ENCODE measurements at places on chromosomes 3 and 15.

DNA sequence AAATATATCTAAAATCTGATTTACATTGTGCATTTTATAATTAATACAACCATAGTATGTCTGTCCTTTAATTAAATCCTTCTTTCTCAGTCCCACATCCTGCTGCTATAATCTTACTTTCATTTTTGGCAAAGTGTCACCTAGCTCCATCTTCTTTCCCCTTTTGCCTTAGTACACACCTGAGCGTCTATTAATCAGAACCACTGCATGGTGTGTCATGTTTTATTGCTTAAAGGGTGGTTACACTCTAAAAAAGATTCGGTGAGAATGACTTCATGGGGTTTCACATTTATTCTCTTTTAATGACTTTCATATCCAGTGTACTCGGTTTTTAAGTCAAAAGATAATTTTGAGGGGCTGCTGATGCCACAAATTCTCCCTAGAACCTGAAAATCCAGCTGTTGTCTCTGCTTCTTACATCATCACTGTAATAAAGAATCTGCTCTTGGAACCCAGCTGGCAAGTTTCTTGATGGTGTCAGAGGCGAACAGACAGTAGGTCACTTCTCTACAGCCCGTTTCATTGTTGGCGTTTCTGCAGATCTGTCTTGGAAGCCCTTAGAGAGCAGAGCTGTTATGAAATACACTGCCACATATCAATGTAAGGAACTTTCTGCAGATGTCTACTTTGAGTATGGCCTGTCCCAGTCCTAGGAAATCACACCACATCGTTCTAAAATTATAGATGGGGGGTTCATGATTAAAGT is 99.7 kb downstream of the TIGIT start:
- DNase-seq, result no peak

- DNase-seq, result no peak
Measured at GRCh38 chr3:1752205-1752604, 346.5 kb upstream of the CNTN4 start.

DNA sequence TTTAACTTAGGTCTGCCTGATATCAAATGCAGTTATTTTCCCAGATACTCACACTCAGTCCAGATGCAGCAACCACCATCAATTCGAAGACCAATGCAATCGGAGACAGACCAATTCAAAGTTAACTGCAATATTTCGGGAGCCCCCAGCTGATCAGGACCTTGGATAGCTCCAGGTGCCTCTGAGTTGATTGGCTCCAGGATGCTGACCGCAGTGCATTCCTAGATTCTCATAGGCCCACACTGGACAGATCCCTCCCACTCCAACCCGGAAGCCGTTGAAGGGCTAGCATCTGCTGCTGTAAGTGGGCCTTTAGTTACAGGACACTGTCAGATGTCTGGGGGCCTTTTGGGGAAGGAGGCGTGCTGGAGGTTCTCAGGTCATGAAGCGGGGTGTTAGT is 89.5 kb upstream of the ATP2B2 start:
- no peak for DNase-seq

GRCh38 chr3:197949778-197950676 is at the start of gene RPL35A:
Gene RPL35A (plus strand): TSS chr3:197950190. CDS start chr3:197950968, 778 bp downstream.
- no peak for DNase-seq

- no peak for DNase-seq
Measured at GRCh38 chr15:64857421-64857820, 15.7 kb downstream of the PLEKHO2 start.

- DNase-seq, result no peak
Measured at GRCh38 chr3:42175386-42176240, 84.5 kb downstream of the TRAK1 start.

GRCh38 chr3:112115161-112115739 is 17.8 kb downstream of the GCSAM start:
- no peak for DNase-seq

GRCh38 chr15:38826880-38827279 is 262.3 kb upstream of the RASGRP1 start:
- no peak for DNase-seq

GRCh38 chr15:57146506-57147201 is 228.2 kb downstream of the TCF12 start:
- DNase-seq, result no peak

GRCh38 chr15:64809649-64810496 is 15.6 kb downstream of the PIF1 start:
- DNase-seq, result no peak

GRCh38 chr3:15171096-15171495 is 35.0 kb upstream of the CAPN7 start:
- no peak for DNase-seq
